ENCODE measurements at places on chromosomes 4 and X.

GRCh38 chrX:39020051-39020669, 218.9 kb downstream of the MID1IP1 start:
- DNase-seq: no peak

GRCh38 chrX:72495046-72495445, 77.6 kb downstream of the HDAC8 start:
- no peak for DNase-seq

DNA sequence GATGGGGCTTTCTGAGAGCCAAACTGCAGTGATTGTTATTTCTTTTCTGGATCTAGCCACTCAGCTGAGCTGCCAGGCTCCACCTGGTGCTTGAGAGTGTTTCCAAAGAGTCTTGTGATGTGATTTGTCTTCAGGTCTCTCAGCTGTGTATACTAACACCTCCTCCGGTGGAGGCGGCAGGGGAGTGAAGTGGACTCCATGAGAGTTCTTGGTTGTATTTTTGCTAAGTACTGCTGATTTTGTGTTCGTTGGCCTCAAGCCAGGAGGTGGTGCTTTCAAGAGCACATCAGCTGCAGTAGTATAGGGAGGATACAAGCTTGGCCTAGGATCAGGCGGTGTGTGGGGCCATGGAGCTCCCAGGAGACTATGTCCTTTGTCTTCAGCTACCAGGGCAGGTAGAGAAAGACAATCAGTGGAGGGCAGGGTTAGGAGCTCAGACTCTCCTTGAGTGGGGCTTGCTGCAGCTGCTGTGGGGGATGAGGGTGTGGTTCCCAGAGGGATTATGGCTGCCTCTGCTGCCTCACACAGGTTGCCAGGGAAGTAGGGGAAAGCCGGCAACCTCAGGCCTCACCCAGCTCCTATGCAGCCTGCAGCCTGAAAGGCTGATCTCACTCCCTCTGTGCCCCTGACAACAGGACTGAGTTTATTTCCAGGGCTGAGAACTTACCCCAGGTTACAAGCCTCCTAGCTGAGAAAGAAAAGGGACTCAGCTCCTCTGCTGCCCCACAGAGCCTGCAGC, 62.4 kb downstream of the NPFFR2 start:
- no peak for DNase-seq

- no peak for DNase-seq
Measured at GRCh38 chr4:21522296-21522695, 426.3 kb downstream of the KCNIP4 start.

DNA sequence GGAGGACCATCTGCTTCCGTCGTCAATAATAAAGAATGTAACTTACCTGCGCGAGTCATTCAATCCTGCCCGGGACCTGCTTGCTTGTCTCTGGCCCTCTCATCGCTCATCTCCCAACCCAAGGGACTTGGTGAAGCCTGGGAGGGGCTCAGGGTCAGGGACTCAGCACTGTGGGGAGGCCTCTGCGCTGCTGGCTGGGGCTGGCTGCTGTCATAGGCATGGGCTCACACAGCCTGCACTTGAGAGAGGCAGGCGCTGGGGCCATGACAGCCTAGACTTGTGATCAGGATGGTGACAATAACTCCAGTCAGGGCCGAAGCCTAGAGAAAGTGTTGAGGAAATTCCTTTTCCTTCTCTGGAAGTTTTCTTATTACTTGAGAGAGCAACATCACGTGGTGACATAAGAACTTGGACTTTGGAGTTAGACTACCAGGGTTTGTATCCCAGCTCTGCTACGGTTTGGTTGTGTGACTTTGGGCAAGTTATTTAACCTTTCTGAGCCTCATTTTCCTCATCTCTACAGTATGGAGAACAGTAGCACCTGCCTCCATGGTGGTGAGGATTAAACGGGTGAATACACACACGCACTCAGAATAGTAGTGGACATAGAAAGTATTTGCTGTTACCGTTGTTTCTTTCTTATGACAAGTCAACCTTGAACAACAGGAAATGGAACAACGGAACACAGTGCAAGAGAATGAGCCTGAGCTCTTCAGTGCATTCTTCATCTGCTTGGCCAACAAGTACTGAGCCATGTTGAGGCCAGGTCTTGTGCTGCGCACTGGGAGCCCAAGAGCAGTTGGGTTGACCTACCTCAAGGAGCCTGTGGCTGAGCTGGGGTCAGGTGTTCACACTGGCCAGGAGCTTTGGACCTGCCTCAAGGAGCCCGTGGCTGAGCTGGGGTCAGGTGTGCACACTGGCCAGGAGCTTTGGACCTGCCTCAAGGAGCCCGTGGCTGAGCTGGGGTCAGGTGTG, 60.5 kb downstream of the TBC1D14 start:
- DNase-seq: no peak

- no peak for DNase-seq
Measured at GRCh38 chrX:126489116-126489695, 63.4 kb downstream of the DCAF12L1 start.

- no peak for DNase-seq
Measured at GRCh38 chr4:189815404-189816192, 125.1 kb upstream of the FRG1 start.

DNA sequence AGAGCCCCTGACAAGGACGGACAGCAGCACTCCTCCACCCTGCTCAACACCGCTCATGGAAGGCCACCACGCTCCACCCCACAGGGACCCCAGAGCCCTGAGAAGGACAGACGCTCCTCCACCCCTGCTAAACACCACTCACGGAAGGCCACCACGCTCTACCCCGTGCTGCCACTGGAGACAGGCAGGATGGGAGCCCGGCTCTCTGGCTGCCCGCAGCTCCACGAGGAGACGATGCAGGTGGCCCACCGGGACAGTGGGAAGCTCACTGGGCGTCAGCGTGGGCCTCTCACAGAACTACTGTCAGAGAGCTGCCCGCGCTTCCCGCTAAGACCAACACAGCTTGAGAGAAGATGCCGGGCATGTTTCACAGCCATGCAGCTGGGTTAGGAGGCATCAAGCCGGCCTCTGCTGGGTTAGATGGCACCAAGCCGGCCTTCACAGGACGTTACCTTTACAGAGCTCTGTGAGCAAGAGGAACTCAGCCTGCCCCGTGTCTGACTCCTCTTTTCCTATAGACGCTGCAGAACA, 20.8 kb downstream of the GAK start:
- no peak for DNase-seq

DNA sequence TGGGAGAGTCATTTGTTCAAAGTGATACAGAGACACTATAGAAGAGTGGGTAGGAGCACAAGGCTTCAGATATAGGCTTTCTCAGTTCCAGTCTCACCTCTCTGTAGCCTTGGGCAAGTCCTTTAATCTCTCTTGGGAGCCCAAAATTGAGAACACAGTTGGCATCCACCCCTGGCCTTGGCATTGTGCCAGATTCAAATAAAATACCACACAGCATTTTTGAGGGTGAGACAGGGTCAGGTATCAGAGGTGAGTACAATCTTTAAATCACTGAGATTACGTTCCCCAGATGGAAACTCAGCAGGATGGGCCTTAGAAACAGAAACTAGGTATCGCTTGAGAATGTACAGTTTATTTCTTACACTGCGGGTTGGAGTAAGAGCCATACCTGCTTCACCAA, 25.2 kb upstream of the SMIM10L2A start:
- DNase-seq: no peak

- no peak for DNase-seq
Measured at GRCh38 chr4:153634738-153635353, 49.2 kb upstream of the TLR2 start.

DNA sequence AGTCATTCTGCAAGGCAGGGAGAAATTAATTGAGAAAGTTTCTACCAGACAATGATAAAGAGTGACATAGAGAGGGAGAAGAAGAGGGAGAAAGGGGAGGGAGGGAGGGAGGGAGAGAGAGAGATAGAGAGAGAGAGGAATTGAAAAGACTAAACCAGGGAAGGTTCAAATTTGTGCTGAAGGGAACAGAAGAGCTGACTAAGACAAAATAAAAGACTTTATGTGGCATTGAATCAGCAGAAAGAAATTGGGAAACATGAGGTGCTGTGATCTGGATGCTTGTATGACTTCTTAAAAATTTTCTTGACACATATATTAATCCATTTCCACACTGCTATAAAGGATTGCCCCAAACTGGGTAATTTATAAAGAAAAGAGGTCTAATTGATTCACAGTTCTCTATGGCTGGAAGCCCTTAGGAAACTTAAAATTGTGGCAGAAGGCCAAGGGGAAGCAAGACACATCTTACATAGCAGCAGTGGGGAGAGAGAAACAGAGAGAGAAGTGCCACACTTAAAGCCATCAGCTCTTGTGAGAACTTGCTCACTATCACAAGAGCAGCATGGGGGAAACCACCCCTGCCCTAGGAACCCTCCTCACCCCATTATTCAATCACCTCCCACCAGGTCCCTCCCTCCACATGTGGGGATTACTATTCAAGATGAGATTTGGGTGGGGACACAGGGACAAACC, 13.5 kb upstream of the CXCL6 start:
- DNase-seq: no peak

DNA sequence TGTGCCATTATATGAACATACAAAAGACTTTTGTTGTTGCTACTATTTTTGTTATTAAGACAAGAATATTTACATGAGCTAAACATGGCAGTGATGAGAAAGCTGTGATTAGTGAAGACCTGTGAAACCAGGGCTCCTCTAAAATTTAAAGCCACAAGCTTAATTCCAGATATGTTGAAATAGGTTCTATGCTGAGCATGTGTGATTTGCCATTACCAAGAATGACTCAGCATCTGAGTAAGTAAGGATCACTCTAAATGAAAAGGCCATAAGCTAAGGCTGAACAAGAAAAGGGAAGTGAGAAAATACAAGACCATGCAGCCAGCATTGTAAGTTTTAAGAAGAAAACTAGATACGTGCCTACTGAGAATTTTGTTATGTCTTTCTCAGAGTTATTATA, 75.9 kb upstream of the CAMK2D start:
- DNase-seq: no peak

DNA sequence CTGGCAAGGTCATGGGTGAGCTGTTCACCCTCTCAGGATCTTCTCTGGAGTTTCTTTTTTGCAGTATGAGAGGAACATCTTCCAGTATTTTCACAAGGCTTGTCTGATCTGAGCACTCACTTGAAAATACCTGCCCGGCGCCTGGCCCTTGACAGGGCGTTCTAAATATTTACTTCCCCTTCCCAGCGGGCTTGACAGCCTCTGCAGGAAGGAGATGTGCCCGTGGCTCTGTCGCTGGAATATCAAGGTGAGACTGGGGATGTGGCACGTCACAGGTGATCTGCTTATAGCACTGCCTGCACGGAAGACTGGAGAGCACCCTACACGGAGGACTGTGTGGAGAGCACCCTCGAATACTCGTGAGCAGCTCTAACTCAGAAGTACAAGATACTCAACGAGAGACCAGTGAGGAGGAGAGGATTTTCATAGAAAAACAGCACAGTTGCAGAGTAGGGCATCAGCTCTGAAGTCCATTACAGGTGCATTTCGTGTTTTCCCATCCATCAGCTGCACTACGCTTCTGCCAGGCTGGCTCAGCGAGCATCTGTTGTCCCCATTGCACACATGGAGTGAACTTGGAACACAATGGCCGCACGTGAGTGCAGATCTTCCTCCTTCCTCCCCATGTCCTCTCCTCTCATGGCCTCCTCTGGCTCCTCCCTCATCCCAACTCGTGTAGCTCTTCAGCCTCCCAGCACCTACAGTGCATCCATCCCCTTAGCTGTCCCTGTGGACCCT, 32.1 kb downstream of the ZBTB49 start:
- DNase-seq: no peak

- no peak for DNase-seq
Measured at GRCh38 chr4:123452616-123453015, 56.0 kb downstream of the SPRY1 start.

- DNase-seq: no peak
Measured at GRCh38 chrX:19924285-19924684, 36.9 kb upstream of the SH3KBP1 start.

DNA sequence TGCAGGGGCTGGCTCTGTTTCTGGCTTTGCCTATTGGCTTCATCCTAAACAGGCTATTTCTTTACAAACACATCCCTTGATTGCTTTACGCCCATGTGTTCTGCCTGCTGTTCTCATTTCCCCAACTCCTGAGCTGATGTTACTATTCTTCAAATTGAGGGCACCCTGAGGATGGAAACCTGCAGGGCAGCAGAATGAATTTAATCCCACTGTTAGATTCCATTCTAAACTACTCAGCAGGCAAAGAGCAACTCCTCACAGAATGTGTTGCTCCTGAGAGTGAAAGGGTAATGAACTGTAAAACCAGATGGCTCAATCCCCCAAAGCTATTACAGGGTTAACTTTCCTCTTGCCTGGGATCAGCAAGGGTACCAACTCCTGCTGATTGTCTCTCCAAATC, 75.7 kb downstream of the ANKRD50 start:
- no peak for DNase-seq
